H9 (cell line): ENCODE measurements at places on chromosomes 3 and 15. TPM values are rescaled to one million over a fixed set of nuclear protein-coding genes. Genes with fewer than 3 reads are reported as not detected.

DNA sequence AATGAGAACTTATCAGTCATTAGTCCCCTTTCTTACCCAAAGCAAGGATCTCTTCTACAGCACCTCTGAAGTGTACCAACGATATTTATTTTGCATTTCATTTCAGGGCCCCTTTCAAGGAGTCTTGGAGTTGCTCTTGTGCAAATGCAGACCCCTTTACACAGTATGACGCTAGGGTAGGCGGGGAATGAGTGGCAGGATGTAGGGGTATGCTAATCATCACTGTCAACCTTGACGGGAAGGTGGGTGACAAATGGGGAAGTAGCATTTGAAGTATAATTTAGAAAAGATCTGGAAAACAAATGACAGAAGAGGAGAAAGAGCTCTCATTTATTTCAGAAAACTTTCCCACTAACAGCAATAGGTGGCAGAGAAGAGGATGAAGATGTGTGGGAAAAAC lies 94.4 kb downstream of the LRRN1 start:
- no peak for DNase-seq
- H3K4me1 ChIP-seq, result no peaks in the 10 kb centered on the region
- no peaks in the 10 kb centered on the region for H3K27me3 ChIP-seq
- H3K27ac ChIP-seq, result no peak overlapping the region
- H3K36me3 ChIP-seq, result peaks cover 20% of the 10 kb centered on the region

GRCh38 chr15:100190675-100191074 lies 151.1 kb downstream of the ADAMTS17 start:
- no peak overlapping the region for H3K27ac ChIP-seq
- DNase-seq, result no peak
- H3K27me3 ChIP-seq, result no peaks in the 10 kb centered on the region
- no peaks in the 10 kb centered on the region; the same call in 1 of the 3 replicates for H3K36me3 ChIP-seq
- peaks cover 6% of the 10 kb centered on the region; the same call in 1 of the 2 replicates for H3K4me1 ChIP-seq
- H3K4me3 ChIP-seq, result no peak overlapping the region

GRCh38 chr3:129052675-129053074 lies 7.9 kb upstream of the GP9 start:
- DNase-seq, result no peak
- no peaks in the 10 kb centered on the region for H3K4me1 ChIP-seq
- no peaks in the 10 kb centered on the region for H3K27me3 ChIP-seq

DNA sequence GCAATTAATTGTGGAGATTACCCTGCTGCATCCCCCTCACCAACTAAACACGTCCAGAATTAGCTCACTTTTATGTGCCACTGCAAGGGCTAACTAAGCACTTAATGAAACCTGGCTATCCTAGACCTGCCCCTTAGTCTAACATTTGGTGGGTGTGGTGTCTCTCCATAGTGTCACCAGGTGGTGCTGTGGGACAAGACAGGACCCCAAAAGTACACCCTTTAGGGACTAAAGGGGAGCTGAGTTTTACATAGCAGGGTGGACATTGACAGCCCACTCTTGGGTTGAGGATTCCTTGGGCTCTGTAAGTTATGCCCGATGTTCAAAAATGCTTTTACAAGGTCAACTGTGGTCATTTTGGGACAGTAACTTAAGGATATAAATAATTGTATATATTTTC lies 5.7 kb downstream of the DUT start:
- DNase-seq, result peak; percentile 48
- no peak overlapping the region for H3K4me3 ChIP-seq
- no peak overlapping the region for H3K27ac ChIP-seq
- peaks cover 16% of the 10 kb centered on the region for H3K36me3 ChIP-seq

DNA sequence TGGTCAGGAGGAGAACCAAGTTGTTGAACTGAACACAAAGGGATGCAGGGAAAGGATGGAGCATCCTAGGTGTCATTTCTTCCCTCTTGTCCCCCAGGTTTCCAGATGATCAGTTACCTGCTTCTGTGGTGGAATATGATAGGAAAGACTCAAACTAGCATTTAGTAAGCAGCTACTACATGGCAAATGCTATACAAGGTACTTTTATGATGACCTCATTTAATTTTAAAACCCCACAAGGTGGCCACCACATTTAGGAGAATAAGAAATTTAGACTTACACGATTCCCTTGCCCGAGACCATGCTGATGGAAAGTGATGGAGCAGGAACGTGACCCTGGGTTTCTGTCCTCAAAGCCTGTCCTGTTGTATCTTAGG lies 40.9 kb downstream of the CCR4 start:
- H3K27ac ChIP-seq, result no peak overlapping the region
- no peaks in the 10 kb centered on the region for H3K4me1 ChIP-seq
- no peaks in the 10 kb centered on the region for H3K36me3 ChIP-seq
- H3K4me3 ChIP-seq, result no peak overlapping the region
- no peaks in the 10 kb centered on the region for H3K27me3 ChIP-seq

DNA sequence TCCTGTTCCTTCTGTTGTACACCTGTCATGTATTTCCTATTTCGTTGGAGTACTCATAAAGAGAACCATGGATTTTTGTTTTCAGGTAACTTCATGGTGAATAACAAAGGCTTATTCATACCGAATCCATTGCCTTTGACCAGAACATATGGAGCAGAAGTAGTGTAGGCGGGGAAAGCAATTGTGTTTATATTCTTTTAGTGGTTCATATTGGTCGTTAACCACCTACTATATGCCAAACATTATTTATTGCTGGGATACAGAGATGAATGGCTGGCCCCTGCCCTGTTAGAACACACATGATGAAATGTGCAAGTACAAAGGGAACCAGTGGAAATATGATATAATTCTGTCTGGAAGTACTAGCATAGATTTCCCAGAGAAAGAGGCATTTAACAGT lies 9.8 kb downstream of the RPUSD2 start:
- H3K27me3 ChIP-seq, result no peaks in the 10 kb centered on the region

Gene CAND2
- 10.2 and 10.7 TPM in 2 replicates for total RNA-seq

Gene SCN11A
- 0.17 and 0.20 TPM in 2 replicates for total RNA-seq

Gene C3orf52
- 11.1 and 11.2 TPM in 2 replicates for total RNA-seq

Gene BNC1
- not detected in 2 replicates for total RNA-seq

Gene UPK1B
- 0.33 and 1.0 TPM in 2 replicates for total RNA-seq

Gene TIMP4
- total RNA-seq, result 8.4 and 8.5 TPM in 2 replicates
